DMS53 (cell line): ENCODE measurements at places on chromosomes 5 and 9.

- no peak for DNase-seq
Measured at GRCh38 chr5:133706506-133707430, 94.4 kb upstream of the FSTL4 start.

DNA sequence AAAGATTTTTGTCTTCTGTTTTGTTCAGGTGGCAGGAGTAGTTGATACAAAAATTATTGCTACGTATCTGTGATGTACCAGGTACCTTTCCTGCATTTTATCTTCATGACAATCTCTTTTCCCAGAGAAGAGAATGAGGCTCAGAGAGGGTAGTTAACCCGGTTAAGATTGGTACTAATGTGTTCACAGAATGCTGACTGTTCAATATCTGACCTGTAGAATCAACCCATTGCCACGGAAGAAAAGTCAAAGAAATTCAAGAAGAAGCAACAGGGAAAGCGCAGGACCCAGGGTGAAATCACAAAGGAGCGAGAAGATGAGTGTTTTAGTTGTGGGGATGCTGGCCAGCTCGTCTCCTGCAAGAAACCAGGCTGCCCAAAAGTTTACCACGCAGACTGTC, 11.8 kb downstream of the RAB24 start:
- DNase-seq, result no peak

DNA sequence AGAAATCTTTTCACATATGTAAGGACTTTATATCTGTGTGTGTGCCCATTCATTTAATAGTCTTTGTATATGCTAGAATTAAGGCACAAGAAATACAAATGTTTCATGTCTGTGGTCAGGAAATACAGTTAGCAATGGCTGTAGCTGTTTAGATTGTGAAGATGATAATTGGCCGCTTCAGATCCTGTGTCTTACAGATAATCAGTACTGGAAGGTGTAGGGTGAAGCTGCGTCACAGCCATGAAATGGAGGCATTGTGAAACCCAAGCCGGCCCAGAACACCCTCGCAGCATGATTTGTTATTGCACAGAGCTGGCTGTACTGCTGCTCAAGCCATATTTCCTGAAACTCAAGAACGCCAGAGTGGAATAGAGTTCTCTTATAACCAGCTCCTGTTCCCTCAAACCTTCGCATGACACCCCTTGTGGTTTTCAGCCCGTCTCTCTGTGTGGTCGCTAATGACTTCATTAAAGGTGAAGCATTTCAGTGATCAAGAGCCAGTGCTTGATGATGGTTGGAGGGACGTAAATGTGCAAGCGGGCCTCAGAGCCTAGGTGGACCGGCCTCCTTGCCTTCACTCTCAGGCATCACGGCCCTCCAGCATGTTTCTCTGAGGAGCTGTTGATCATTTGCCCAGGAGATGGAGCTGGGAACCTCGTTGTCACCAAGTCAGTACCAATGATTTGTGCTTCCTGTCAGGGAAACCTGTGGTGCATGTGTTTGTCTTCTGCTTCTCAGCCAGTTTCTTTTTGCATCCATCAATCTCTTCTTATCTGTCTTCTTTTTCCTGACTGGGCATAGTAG, 80.1 kb downstream of the F2RL2 start:
- DNase-seq, result no peak

DNA sequence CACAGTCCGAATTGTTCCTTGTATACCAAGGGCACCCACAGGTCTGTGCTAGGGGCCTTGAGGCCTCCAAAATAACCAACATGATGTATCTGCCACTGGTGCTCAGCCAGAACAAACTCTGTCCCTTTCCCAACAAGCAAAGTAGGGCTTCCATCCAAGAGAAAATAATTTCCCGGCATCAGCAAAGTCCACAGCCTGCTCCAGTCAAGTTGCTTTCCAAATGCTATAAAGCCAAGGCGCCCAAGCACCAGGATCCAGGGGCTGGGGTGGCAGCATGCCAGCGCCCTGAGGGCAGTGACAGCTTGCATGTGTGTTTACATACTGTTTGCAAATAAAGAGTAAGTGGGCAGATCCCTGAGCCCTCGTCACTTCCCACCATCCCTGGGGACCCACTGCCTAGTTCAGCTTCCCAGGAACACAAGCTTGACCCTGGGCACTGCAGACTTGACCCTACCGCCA, 155.9 kb downstream of the ERCC6L2 start:
- peak; percentile 49 for DNase-seq

DNA sequence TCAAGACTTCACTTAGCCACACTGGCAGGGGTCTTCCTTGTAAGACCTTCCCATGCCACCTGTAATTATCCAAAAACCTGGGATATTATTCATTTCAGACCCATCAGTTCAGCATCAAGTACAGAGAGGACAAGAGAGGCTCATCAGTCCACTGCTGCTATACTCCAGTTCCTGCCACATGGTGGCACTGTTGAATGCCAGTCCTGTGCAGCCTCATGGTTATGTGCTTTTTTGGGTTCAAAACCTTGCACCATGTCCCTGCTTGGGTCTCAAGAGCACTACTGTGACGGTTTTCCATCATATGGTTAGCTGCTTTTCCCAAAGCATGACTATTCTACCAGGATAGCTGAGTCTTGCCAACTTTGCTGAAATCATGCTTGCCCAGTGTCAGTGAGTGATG, 8.5 kb downstream of the PTGS1 start:
- peak; percentile 52 for DNase-seq

DNA sequence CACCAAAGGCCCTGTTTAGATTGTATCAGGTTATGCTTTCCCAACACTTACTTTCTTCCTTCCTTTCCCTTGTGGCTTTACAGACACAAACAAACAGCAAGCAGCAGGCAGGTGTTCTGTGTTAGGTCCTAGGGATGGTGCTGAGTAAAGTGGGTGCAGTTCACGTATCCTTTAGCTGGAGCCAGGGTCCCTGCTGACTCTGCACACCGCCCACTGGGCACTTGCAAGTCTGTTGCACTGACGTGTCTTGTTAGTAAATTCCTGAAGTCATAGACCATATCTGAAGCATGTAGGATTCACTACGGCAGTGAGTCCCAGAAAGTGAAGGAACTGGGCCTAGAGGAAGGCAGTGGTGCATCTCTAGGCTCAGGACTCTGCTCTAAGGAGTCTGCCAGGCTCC, 96.5 kb downstream of the DAPK1 start:
- DNase-seq, result peak; percentile 38

DNA sequence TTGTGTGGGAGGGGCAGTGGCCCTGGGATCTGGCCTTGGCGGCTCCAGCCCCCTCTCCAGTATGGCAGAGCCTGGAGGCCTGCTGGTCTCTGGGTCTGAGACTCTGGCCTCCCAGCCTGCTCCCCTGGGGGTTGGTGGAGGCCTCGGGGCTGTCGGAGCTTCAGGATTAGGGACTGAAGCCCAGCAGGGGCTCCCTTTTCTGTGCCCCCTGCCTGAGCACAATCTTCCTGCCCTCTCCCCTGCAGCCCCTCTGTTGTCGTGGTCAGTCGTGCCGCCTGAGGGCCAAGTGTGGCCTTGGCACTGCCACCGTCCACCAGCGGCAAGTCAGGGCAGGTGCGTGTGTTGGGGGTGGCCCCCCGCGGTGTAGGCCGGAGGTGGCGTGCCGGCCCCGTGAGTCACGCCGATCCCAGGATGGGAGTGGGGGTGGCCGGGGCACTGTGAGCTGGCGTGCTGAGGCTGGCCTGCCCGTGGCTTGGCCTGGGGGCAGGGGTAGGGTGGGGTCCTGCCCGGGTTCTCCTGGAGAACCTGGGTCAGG, 53.6 kb downstream of the RXRA start:
- DNase-seq, result no peak

- DNase-seq, result peak; percentile 22
Measured at GRCh38 chr5:55621229-55621628, 86.5 kb upstream of the PLPP1 start.

DNA sequence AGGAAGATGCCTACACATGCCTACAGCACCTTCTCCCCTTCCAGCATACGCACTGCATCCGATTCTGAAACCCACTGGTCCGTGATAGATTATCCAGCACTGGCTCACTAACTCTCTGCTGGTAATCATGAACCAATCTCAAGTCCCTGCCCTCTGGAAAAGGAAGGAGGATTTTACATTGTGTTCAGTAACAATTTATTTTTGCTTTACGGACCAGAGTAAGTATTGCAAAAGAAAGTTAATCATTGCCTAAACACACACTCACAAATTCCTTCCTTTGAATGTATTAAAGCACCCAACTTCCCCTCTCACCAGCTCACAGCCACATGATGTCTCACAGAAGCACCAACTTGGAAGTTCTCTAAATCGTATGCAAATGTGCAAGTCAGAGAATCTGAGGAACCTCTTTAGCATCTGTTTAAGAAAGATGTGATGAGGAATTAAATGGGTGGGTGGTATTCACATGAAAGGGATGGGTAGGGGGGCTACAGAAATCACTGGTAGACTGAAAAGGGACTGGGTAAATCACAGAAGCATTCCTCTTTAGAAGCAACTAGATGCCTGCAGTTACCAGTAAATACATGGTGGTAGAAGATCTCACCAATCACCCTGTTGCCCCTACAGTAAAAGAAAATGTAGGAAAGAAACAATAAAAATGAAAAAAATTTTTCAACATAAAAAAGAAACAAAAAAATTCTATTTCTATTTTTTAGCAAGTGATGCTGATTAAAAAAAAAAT, 8.4 kb downstream of the GNAQ start:
- no peak for DNase-seq

DNA sequence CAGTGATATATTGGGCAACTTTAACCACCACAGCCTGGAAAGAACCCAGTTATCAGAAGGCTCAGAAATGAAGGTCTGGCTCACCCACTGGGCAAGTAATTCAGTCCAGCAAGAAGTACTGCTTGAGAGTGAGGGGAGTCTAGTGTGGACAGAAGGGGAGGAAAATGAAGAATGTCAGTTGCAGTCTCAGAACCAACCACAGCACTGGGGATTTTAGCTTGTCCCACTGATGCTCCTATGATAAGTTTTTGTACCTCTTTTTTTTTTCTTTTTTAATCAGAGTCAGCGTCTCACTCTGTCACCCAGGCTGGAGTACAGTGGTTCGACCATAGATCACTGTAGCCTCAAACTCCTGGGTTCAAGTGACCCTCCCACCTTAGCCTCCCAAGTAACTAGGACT, 9.4 kb upstream of the CD72 start:
- DNase-seq, result no peak

DNA sequence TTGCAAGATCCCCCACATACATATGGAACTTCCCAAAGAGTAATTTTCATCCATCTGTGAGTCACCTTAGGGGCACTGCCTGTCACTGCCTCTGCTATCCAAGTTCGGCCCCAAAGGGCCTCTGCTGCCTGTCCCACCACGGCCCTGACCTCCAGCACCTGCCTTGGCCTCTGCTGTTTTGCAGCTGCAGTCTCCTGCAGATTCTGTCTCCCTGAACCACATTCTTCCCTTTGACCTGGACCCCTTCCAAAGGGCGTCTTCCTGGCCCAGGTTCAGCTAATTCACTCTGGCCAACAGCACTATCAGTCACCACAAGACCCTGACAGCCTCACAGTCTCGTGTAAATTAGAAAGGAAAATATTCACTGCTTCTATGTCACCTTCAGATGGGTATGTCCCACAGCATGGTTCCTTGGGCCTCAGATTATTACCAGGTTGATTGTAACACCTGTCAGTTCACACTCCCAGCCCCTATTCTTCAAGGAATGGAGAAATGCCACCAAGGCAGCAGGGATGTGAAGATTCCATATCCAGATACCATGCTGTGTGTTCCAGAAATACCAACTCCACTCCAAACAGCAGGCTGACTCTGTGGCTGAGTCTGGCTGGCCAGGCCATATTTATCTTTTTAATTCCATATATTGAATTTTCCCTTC, 479.3 kb downstream of the ARHGEF28 start:
- no peak for DNase-seq

DNA sequence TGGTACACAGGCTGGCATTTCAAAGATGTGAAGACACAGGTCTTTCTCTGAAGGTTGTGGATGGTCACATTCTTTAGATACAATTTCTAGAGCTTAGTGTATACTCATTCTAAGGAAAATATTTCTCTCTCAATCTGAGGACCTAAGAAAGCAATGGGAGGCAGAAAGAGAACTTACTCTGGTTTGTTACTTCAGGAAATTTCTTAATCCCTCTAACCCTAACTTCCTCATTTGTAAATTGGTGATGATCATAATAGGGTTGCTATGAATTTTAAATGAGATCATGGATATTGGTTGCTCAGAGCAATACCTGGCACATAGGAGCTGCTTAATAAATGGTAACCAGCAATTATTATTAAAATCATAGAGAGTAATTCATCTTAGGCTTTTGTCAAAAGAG, 22.1 kb downstream of the FAM170A start:
- no peak for DNase-seq

- DNase-seq, result no peak
Measured at GRCh38 chr5:32708949-32709348, 2.2 kb upstream of the NPR3 start.

GRCh38 chr9:80061096-80061495, 489.3 kb downstream of the TLE4 start:
- no peak for DNase-seq

DNA sequence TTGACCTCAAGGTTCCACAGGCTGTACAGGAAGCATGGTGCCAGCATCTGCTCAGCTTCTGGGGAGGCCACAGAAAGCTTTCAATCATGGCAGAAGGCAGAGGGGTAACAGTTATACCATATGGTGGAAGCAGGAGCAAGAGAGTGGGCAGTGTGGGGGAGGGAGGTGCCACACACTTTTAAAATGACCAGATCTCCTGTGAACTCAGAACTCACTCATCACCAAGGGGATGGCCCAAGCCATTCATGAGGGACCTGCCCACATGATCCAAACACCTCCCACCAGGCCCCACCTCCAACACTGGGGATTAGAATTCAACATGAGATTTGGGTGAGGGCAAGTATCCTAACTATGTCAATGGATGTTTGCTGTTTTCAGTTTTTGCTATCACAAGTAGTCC, 16.2 kb downstream of the CYFIP2 start:
- no peak for DNase-seq

GRCh38 chr9:98657897-98658296, 50.8 kb downstream of the GABBR2 start:
- DNase-seq, result peak; percentile 19

- no peak for DNase-seq
Measured at GRCh38 chr9:5840788-5841187, 7.9 kb upstream of the ERMP1 start.

- DNase-seq, result no peak
Measured at GRCh38 chr5:120706877-120707276, 242.8 kb downstream of the PRR16 start.

GRCh38 chr9:105126226-105126625, 118.2 kb upstream of the SLC44A1 start:
- DNase-seq, result no peak
